ENCODE measurements at places on chromosomes 5 and 9.

GRCh38 chr9:131033269-131034224 is 24.6 kb downstream of the LAMC3 start:
- no peak for DNase-seq

GRCh38 chr9:128282500-128282899 is 6.4 kb downstream of the SWI5 start:
- no peak for DNase-seq

DNA sequence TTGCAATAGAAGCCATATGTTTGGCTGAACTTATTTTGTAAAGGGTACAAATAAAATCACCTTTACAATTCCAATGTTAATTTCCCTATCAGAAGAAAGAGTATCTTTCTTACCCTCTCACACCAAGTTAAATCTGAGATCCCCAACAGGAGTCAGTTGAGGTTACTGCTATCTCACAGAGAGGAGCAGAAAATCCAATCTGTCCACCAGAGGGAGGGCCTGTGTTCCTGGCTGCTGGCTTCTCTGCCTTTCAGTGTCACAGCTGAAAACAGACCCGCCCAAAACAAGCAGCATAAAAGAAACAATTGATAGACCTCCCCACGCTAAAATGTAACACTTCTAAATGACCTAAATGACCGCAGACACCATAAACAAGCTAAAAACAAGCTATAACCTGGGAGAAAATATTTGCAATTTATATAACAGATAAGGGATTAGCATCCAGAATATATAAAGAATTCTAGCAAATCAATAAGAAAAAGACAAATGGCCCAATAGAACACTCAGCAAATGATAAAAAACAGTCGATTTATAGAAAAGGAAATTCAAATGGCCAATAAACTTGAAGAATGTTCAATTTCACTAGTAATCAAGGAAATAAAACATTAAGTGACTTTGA is 24.5 kb upstream of the MVB12B start:
- peak; percentile 24 for DNase-seq

- no peak for DNase-seq
These were observed 6.7 kb downstream of the PTGS1 start for GRCh38 chr9:122377241-122378164.

DNA sequence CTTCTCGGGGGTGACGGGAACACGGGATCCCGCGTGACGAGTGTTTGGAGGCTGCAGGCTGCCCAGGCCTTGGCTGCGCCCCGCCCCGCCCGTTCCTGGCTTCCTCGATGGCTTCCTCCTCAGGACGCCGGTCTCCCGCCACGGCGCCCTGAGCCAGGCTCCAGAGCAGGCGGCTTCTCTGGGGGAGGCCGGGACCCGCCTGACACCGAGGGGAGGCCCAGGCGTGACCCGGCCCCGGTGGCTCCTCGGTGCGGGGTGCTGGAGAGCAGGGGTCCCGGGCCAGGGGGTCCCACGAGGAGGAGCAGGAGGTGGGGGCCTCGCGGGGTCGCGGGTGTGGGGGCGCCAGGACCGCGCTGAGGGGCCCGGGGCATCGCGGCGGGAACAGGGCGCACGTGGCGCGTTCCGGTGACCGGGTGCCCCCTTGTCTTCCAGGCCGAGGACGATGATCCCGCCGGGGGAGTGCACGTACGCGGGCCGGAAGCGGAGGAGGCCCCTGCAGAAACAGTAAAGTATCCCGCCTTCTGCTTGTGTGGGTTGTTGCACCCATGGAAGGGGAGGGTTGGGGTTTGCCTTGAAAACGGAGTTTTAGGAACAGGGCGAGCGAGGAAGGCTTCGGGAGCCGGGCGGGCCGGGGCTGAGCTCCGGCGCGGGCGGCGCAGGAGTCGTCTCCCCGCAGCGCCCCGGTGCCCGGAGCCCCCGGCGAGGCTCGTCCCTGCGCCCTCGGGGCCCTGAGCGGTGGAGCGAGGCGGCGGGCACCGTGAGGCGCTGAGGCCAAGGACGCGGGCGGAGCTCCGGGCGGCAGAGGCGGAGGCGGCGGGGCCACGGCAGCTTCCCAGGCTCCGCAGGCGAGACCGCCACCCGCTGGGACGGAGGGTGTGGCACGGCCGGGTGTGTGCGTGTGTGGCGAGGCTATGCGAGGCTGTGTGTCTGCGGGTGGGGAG is 22.2 kb downstream of the AHRR start:
- DNase-seq = no peak

DNA sequence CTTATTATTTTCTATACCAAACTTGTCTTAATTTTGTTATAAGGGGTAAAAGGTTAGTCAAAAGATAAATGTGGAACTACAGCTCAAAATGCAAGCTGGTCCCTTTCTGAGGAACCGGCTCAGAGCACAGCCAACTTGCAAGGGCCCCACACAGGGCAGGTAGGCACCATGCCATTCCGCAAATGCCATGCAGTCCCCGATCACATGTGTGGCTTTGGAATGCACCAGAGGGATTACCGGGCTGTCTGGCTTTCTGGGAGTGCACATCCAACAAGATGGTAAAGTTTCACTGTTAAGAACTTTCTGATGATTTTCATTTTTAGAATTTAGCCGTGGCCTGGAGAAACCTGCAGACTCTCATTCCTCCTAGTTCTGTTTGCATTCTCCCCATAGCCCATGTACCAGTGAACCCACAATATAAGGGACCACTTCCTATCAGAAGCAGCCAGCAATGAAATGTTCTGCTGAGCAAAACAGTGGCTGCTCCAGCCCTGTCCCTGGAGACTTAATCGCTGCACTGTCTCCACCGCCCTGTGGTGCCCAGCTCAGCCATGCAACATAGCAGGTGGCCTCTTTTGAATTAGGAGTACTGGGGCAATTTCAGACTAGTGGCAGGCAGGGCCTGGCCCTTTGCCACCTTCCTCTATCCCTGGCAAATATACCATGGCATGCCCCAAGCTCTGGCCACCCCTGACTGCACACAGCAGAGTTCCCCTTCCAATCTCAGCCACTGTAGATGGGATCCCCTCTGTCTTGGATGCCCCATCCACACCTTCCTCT is 11.4 kb downstream of the SHB start:
- DNase-seq = no peak

DNA sequence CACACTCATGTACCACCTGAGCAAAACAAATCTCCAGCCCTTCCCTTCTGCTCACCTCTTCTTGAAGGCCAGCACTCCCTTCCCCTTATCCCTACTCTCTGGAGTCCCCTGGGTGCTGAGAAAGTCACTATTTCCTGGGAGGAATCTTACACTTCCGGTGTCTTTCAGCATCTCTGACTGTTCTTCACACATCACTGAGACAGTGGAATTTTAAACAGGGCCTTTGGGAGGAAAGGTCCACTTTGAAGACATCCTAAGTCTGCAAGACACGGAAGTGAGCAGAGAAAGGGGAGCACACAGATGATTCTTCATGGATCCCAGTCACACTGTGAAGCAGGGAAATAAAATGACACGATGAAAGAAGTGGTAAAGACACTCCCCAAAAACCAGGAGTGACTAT is 25.6 kb downstream of the FRMD3 start:
- DNase-seq = no peak

DNA sequence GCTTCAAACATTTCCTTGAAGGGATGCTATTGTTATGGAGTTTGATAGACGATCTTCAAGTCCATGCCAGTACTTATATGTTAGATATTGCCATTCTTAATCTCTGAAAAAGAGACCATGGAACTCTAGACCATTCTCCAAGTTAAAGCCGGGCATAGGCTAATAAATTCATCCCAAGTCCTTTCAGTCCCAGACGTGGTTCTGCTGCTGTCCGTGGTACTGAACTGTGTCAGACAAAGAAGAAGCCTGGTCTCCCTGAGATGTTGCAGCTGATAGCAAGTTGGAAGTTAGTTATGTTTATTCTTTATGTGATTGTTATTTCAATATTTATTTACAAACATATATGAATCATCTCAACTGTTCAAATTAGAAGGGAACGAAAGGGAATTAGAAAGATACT is 158.7 kb downstream of the NMUR2 start:
- no peak for DNase-seq

- DNase-seq = no peak
These were observed 78.7 kb upstream of the CDH6 start for GRCh38 chr5:31114817-31115216.

- DNase-seq = no peak
These were observed 252.1 kb downstream of the SEC61B start for GRCh38 chr9:99474186-99474585.

DNA sequence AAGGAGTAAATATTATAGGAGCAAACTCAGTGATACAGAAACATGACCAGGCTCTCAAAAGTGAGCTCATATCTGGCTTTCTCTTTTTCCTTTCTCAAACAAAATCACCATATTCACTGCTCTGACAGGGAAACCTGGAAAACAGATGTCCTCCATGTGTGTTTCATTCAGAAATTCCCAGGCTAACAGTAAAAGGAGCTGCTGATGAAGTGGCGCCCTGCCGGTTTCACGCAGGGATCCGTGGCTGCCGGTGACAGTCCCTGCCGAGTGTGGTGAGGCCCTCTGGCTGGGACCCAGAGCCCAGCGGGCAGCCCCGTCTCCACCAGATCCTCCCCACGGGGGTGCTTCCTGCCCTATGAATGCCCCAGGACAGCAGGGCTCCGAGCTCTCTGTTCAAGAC is 208.1 kb downstream of the GNA14 start:
- no peak for DNase-seq

DNA sequence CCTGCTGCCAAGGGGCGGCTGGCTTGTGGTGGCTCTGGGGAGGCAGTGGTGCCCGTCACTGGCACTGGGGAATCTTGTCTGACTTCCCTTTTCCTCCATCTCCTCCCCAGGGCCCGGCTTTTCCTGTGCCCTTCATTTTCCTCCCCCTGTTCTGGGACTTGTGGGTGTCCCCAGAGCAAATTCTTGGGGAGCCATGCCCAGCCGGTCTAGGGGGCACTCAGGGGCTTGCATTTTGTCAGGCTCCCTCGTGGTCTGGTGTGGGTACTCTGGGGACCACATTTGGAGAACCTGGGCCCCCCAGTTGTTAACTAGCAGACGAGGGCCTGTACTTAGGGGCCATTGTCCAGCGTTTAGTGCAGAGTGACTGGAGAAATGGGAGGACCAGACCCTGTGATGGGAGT is 105.2 kb upstream of the IER5L start:
- no peak for DNase-seq

DNA sequence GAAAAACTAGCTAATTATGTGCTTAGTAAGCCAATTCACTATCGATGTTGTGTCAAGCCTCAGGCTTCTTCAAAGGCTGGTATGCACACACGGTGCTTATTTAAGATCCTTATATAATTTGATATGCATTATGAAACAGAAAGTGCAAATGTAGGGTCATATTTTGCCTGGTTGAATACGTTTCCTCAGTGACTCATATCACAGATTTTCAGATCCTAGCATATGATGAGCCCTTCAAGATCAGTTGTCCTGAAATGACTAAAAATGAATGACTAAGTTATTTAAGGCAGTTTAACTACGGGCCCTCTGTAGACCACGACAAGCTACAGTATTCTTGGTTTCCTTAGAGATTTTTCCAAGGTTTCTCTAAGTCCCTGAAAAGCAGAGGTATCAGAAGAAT is 778.3 kb downstream of the PRELID2 start:
- no peak for DNase-seq

DNA sequence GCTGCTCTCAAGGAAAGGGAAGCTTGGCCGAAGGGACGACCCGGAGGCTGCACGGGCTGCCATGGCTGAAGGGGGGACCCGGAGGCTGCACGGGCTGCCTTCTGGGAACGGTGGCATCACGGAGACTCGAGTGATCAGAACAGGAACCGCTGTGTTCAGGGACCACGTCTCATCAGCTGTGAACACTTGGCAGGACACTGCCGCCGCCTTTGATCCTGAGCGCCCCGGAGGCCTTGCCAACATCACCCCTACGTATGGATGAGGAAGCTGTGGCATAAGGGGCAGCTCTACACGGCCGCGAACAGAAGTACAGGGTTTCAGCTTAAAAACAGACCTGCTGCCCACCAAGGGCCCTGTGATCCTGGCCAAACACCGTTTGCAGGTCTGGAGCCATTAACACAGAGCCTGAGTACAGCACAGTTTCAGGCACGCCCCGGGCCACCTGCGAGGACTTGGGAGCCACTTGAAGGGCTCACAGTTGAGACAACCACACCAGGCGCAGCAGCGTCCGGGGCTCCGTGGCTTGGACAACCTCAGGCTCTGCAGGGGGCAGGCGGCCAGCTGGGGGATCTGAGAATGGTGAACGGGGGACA is 23.9 kb upstream of the TERT start:
- DNase-seq = no peak

DNA sequence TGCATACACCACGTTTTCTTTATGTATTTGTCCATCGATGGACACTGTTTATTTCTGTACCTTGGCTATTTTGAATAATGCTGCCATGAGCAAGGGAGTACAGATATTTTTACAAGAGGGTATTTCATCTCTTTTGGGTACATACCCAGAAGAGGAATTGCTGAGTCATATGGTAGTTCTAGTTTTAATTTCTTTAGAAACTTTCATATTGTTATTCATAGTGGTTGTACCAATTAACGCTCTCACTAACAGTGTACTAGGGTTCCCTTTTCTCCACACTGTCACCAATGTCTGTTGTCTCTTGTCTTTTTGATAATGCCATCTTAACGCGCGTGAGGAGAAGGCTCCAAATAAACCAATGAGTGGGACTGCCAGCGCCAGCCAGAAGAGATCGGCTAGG is 257.6 kb upstream of the EDIL3 start:
- DNase-seq = no peak

- no peak for DNase-seq
These were observed 7.7 kb downstream of the CXXC5 start for GRCh38 chr5:139655727-139656271.

DNA sequence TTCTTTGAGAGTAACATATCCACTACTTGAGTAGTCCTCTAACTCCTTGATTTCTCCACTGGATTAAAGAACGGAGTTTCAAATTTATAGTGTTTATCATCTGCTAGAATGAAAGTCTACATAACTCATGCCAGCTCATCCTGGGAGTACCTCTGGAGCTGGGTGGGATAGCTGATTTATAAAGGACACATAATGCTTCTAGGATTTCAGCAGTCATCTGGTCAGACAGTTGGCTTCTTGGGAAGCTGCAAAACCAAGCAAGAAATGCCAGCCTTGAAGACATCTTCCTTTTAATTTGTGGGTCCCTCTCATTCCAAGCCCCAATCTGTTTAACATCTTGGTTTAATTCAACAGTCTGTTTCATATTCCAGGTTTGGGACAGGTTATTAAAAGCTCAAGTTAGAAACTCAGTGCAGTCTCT is 3.2 kb downstream of the GALNT10 start:
- DNase-seq = no peak

DNA sequence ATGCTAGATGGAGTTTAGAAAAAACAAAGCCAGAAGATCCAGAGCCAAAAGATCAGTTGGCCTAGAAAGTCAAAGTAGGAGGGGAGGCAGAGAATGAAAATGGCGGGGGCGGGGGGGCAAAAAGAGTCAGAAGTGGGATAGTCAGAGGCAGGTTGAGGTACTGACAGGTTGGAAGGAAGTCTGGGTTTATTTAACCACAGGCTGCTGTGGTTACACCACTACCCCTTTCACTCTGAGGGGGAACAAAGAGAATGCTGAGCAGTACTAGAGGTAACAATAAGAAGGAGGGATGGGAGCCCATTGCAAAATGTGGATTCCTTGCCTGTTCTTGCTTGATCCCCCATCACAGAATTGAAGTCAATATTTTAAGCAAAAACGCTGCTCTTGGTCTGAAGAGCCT is 111.8 kb downstream of the CAVIN4 start:
- DNase-seq = no peak

- no peak for DNase-seq
These were observed 2.1 kb downstream of the ECPAS start for GRCh38 chr9:111481885-111482636.

GRCh38 chr9:107681988-107682387 is 192.4 kb upstream of the KLF4 start:
- no peak for DNase-seq
